Astrocyte of the spinal cord (primary cell): ENCODE measurements at places on chromosomes 16 and 17.

- no peak for DNase-seq
Measured at GRCh38 chr17:56558088-56558487, 35.4 kb upstream of the NOG start.

- DNase-seq: no peak
Measured at GRCh38 chr17:63930951-63931575, 1.1 kb downstream of the CD79B start.

DNA sequence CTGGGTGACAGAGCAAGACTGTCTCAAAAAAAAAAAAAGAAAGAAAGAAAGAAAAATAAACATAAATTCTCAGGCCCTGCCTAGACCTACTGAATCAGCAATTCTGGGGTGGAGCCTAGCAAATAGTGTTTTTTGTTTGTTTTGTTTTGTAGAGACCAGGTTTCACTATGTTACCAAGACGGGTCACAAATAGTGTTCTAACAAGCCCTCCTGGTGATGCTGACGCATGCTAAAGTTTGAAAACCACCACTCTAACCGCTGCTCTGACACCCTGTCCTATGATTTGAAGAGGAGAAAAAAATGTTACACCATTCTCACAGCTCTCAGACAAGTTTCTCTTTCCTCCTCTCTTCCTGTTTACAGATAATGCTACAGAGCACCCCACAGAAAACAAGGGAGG is 1.5 kb downstream of the MRPL10 start:
- no peak for DNase-seq

DNA sequence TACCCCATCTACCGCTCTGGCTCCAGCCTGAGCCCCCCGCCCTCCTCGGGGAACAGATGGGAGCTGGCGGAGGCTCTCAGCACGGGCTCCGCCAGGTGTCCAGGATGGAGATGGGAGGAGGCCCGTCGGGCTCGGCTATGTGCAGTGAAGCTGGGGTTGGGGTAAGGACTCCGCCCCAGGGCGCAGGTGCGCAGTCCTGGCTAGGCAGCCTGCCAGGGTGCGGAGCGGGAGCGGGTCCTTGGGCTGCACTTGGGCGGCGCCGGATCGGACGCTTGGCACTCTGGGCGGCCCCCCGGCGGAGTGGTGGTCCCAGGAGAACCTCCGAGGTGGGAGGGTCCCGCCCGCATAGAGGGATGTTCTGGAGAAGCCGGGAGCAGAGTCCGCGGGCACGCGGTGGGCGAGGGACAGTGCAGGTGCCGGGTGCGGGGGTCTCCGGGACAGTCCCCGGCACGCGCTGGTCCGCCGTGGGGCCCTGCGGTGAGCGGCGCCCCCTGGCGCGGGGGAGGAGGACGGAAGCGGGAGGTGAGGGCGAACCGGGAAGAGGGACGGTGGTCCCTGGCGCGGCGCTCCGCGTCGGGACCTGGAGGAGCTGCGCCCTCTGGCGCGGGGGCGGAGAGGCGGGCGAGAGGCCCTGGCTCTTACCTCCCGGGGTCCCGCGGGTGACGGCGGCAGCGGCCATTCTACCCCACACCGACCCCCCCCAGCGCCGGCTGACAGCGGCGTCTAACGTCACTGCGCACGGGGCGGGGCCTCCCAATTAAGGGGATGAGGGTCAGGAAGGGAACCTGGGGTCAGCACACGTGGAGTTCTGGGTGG is at the start of gene CAMTA2:
TSS of gene CAMTA2 (minus strand) at position 725 of the 816 bp plus-strand sequence. CDS start 1,453 bp downstream, outside the sequence.
- peak; percentile 76 for DNase-seq

GRCh38 chr16:50841081-50841886 is 99.4 kb downstream of the CYLD start:
- DNase-seq: no peak

- no peak for DNase-seq
Measured at GRCh38 chr17:79043191-79043930, 19.4 kb downstream of the C1QTNF1 start.

GRCh38 chr17:58493506-58493905 is 5.3 kb upstream of the HSF5 start:
- DNase-seq: no peak

DNA sequence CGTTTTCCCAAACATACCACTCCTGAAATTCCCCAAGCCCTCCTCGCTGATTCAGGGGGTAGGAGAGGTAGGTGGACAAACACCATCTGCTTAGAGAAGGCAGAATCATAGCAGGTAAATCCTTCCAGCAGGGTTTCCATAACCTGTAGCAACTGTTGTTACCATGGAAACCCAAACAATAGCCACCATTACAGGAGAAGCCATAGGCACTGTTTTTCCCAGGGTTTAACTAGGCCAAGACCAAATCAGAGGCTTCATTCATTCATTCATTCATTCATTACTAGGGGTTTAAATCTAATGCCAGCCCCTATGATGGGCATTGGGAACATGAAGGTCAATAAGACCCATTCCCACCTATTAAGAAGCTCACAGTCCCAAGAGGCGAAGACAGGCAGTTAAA is 25.5 kb upstream of the CIITA start:
- DNase-seq: no peak

DNA sequence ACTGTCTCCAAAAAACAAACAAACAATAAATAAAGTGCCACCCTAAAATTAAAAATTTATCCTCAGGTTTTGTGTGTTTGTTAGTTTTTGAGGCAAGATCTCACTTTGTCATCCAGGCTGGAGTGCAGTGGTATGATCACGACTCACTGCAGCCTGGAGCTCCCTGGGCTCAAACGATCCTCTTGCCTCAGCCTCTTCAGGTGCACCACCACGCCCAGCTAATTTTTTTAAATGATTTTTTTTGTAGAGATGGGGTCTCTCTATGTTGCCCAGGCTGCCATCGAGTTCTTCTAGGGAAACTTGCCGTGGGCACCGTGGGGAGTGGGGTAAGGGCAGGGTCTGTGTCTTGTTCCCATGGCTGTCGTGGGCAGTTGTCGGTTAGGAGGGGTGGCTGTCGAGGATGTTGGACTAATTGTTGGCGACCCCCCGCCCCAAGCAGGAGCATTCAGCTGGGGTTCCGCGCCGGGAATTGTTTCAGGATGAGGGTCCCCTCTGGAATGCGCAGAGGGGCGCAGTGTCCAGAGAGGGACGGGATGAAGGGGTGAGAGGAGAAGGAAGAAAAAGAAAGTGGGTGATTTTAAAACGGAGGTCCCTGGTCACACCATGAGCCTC is 1.1 kb upstream of the RNF213 start:
- DNase-seq: no peak

DNA sequence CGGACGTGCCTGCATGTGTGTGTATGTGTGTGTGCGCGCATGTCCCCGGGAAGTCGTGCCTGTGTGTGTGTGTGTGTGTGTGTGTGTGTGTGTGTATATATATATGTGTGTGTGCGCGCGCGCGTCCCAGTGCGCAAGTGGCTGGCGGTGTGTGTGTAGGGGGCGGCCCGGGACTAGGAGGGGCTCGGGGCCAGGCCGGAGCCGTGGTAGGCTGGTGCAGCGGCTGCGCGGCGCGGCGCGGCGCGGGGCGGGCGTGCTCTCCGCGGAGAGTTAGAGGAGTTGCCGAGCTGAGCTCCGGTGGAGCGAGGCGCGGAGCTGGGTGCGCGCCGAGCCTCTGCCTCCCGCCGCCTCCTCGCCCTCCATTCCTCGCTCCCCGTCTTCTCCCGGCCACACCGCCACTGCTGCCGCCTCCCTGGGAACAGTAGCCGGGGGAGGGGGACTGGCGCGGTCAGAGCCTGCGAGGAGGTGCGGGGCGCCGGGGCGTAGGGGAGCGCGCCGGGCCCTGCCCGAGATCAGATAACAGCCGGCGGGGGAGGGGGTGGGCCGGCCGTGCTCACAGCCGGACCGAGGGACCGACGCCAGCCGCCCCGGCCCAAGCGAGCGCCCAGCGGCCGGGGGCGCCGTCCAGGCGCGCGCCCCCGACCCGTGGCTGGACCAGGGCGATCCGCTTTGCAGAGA is at the start of gene KCNJ12:
TSS of gene KCNJ12 (plus strand) at position 277 of the 678 bp plus-strand sequence. CDS start 38,986 bp downstream, outside the sequence.
- DNase-seq: peak; percentile 8

DNA sequence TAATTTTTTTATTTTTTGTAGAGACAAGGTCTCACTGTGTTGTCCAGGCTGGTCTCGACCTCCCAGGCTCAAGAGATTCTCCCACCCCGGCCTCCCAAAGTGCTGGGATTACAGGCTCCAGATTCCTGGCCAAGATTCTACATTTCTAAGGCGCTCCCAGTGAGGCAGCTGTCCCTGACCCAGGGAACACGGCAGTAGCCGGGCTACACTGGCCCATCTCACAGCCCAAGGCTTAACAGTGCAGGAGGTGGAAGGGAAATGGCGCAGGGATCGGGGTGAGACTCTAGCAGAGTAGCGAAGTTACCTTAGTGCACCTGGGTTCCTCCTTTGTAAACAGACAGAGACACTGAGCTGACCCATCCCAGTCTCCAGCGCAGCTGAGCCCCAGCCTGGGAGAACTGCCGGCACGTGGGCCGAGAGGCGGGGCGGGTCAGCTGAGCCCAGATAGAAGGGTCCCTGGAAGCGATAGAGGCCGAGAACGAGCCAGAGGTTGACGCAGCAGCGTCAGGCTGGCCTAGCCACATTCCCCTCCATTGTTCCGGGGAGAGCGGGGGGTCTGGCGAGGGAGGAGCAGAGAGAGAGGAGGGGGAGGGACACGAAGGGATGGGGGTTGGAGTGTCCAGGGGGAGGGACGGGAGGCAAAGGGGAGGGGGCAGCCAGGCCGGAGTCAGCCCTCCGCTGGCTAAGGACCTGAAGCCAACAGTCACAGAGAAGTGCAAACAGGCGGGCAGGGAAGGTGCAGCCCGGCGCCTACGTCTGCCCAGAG is 2.5 kb downstream of the CARHSP1 start:
- peak; percentile 44 for DNase-seq

DNA sequence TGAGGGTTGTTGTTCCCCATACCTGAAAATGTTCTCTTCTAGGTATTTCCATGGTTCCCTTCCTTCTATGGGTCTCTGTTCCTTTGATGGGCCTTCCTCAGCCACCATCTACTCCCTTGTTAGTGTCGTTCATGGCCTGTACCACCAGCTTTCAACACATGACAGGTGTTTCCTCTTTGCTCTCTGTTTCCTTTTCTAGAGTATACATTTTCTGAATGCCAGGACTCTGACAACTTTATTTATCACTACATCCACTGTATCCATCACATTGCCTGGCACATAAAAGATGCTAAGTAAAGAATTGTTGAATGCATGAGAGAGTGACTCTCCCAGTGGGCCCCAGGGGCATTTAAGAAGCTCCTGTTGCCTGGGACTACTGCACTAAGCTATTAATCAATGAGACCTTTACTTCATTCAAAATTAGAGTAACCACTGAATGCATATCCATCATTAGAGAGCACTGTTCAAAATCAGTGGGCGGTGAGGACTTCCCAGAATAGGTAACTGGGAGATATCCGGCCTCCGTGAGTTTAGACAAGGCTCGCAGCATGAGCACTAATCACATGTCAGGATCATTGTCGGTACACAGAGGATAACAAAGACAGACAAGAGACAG is 255.0 kb downstream of the CBLN1 start:
- DNase-seq: no peak

GRCh38 chr17:40069751-40070708 is 7.3 kb downstream of the THRA start:
- DNase-seq: peak; percentile 52

DNA sequence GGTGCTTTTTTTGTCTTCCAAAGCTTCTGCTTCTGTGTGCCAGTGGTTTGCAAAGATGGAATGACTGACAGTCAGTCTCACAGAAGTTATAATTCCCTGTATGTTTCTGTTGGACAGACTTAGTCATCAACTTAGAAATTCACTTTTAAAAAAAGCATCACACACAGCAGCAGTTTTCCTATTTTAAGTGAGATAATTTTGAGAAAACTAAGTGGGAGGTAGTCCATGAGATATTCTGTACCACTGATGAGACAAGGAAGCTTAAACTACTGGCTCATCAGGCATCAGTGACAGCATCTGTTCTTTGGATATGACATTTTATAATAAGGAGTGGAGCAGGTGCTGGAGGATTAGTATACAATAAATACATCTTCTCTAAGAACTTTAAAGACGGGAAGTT is 20.0 kb downstream of the CNP start:
- no peak for DNase-seq

DNA sequence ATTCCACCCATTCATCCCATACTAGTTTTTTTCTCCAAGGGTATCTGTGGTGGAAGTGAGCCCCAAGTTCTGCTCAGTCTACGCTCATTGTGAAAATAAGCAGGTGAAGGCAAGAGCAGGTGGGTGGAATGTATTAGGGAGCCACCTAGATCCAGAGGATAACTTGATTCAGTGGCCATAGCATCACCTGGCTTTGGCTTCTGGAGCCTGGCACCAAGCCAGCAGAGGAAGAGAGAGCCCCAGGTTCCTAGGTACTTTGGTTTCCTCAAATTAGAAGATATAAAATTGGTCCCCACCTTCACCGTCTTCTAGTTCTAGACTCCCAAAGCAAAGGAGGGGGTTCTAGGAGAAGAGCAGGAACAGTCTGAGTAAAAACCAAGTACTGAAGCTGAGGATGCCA is 4.1 kb downstream of the FXR2 start:
- DNase-seq: no peak

DNA sequence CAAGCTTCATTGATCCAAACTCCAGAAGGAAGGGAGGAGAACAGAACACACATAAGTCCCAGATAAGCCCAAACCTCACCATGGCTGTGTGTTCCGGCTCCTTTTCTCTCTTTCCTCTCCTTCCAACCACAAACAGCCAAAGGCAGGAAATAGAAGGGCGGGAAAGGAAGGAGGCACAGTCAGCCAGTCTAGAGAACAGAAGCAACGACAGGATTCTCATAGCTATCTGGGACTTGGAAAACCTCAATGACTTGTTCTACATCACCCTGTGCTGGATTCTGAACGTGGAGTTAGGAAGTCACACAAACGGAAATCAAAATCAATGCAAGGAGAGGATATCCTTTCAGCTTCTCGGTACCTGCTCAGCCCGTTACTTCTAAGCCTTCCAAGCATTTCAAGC is 9.0 kb downstream of the CRK start:
- no peak for DNase-seq
